ENCODE measurements at places on chromosomes 13 and 19.
A peak's percentile ranks its signal among the peaks of the same experiment; 100 is the strongest.

DNA sequence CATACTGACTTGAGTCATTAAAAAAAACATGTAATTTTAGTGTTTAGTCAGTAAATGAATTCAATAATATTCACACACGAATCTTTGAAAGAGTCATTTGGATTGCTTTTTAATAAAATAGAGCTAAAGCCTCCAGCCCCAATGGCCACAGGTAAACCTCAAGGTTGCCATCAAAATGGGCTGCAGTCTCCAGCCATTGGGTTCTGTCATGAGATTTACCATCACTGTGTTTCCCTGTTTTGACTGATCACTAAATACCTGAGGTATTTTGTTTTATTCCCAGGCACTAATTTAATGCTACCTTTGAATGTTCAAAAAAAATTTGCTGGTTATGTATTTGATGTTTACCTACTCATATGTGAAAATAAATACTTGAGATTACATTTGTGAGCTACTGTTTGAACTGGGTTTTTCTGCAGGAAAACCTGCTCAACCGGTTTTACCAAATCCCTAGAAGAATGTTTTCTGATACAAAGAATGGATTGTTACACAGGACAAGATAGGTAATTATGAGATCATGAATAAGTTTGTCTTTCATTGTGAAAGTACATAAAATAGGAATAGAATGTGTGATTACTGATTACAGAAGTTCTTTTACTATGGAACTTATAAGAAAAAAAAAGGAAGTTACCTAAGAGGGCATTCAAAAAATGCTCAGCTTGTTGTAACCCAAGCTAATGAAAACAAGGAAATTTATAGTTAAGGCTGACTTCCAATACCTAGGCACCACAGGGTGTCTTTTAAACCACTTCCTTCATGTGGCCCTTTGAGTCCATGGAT, 391.3 kb downstream of the EFNB2 start:
- peak; percentile 53 for DNase-seq

GRCh38 chr19:36244066-36244465, 29.2 kb downstream of the ZNF146 start:
- no peak for DNase-seq

GRCh38 chr19:12095111-12095790, 30.7 kb downstream of the ZNF844 start:
- DNase-seq: no peak

- peak; percentile 45 for DNase-seq
Measured at GRCh38 chr19:40217934-40218890, at the start of gene TTC9B. Gene TTC9B (minus strand): TSS chr19:40218384. CDS start chr19:40218381, 3 bp downstream.

- DNase-seq: no peak
Measured at GRCh38 chr13:64753233-64754000, 2476.7 kb downstream of the PCDH9 start.

DNA sequence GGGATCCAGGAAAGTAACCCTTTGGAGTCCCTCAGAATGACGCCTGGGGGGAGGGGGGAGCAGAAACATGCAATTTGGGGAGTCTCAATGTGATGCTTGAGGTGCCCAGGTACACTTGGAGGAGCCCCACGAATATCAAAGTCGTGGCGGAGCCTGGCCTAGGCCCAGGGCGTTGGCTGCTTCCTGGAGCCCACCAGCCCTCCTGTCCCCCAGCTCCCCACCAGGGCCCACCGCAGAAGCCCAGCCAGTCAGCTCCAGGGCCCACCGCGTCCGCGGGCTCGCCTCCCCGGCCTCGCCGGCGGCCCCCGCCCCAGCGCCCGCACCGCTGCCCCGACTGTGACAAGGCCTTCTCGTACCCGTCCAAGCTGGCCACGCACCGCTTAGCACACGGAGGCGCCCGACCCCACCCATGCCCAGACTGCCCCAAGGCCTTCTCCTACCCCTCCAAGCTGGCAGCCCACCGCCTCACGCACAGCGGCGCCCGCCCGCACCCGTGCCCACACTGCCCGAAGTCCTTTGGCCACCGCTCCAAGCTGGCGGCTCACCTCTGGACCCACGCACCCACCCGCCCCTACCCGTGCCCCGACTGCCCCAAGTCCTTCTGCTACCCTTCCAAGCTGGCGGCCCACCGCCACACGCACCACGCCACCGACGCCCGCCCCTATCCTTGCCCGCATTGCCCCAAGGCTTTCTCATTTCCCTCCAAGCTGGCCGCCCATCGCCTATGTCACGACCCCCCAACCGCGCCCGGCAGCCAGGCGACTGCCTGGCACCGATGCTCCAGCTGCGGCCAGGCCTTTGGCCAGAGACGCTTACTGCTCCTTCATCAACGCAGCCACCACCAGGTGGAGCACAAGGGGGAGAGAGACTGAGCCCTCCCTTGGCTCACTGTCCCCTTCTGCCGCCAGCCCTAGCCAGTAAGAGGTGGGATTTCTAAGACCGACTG, 2.1 kb downstream of the ZNF575 start:
- DNase-seq: peak; percentile 85

- no peak for DNase-seq
Measured at GRCh38 chr13:107906131-107906530, 309.2 kb downstream of the LIG4 start.

DNA sequence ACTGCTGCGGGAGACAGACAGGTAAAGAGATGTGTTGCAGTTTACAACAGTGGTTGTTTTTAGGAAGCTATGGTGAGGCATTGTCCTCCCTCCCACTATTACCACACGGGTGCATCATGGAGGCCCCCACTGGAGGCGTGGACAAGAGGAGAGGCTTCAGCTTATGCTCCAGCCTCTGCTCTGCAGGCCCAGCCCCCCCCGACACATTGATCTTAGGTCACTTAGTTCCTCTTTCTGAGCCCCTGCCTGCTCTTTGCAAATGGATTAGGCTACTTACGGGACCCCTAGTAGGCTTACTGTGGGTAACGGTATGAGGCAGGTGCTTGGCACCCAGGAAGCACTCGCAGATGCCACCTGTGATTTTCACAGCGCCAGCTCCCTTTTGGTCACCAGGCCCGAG, 123.9 kb downstream of the SLC7A1 start:
- no peak for DNase-seq

All from kidney (tissue), 22 donors.